Fibroblast of pulmonary artery (primary cell): ENCODE measurements at places on chromosomes 4 and X.

- no peak for DNase-seq
Measured at GRCh38 chr4:34974313-34974680, 1270.0 kb downstream of the ARAP2 start.

DNA sequence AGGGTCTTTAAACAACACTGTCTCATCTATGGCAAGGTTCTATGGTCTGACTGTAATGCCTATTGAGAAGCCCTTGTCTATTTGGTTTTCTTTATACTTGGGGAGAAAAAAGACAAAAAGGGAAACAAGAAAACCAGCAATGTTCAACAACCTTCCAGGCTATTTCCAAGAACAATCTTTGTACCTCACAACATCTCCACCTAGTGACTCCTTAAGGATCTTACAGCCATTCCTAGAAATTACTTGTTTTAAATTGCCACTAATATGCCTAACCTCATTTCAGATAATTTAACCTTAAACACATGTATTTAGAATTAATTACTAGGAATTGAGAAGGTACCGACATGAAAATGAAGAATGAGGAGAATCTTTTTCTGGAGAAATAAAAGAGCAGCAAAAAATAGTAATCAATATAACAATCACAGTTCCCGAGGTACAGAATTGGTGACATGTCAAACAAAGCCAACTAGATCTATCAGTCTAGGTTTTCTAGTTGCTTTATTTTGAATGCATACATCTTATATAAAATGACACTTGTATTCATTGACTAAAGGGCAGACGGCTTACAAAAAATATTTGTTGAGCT lies 1.6 kb upstream of the RBM46 start:
- peak; percentile 71 for DNase-seq

DNA sequence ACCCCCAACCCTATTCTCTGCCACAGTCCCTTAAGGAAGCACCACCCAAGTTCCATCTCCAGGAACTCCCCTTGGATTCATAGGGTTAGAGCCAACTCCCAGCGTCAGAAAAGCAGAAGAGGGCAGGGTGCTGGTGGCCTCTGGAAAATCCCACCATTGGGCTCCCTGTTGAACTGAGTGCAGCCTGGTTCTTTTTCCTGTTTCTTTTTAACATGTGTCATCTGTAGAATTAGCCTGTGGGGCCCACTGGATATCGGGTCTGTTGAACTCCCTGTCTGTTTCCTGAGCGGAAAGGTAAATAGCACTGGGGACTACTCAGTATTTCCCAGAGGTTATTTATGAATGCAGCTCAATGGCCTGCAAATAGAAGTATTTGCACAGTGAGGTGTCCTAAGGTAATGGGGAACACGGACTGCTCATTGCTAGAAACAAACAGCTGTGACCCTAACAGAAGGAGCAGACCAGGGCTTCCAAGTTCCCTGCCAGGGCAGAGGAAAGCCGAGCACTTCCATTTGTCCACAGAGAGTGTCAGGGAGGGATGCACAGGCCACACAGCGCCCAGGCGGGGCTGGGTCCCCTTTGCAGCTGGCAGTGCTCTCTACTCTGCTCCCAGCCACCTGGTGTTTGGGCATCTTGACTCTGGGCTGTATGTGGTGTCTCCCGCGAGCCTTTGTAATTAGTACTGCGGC lies 102.6 kb downstream of the FHDC1 start:
- DNase-seq: no peak

GRCh38 chr4:137530176-137530575 lies 2.1 kb downstream of the PCDH18 start:
- peak; percentile 55 for DNase-seq
